GM03348 (cell line): ENCODE measurements at places on chromosomes 5 and 9.

DNA sequence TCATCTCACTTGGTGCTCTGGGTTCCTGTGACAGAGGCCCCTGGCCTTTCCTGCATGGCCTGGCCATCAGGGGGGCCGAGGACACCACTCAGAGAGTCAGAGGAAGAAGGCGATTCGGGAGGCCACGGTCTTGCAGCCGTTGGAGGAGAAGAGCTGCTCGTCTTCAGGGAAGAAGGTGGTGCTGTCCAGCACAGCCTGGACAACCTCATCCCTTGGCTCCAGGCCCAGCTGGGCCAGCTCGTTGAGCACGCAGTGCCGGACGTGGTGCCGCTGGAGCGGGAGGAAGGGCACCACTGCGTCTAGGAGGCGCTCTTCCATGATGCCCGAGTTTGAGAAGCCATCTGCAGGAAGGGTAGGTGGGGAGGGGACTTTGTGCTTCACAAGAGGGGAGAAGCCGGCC, 3.2 kb downstream of the TOR2A start:
- DNase-seq = no peak

DNA sequence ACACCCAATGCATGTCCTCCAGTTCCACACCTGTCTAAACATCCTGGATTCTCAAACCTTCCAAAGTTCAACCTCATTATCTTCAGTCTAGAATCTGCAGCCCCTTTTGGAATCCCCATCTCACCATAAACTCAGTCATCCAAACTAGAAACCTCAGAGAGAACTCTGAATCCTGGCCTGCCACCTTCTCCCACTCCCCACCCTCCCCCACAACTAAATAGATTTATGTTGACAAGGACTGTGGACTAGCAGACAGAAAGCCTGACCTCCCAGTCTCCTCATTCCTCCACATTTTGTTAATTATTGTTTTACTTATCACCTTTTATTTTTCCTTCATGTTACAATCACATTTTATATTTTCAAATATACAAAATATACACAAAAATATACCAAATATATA, 76.6 kb downstream of the MEF2C start:
- DNase-seq = no peak

DNA sequence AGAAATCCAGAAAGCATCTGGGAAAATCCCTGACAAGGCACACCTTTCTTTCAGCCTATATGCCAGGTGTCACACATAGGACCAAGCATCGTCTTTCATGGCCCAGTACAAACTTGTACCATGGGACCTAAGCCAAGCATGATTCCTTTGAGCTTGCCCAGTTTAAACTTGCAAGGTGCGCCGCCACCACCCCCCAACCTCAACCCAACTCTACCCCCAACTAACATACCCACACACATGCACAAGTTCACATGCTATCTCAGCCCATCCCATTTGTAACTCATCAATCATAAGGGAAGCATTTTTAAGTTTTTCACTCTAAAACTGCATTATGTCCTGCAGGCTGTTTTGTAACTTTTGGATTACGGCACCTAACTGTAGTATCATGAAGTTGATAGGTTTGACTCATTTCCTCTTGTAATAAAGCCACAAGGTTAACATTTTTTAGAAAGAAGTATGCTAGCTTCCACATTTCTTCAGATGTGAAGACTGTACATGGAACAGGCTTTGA, 145.9 kb upstream of the FST start:
- peak; percentile 50 for DNase-seq

- DNase-seq = no peak
These were observed 96.8 kb upstream of the MAP1B start for GRCh38 chr5:72010430-72010829.

GRCh38 chr5:68265822-68266395, 50.4 kb downstream of the PIK3R1 start:
- DNase-seq = peak; percentile 40

- no peak for DNase-seq
These were observed 27.4 kb downstream of the ZNF354A start for GRCh38 chr5:178703015-178703414.

DNA sequence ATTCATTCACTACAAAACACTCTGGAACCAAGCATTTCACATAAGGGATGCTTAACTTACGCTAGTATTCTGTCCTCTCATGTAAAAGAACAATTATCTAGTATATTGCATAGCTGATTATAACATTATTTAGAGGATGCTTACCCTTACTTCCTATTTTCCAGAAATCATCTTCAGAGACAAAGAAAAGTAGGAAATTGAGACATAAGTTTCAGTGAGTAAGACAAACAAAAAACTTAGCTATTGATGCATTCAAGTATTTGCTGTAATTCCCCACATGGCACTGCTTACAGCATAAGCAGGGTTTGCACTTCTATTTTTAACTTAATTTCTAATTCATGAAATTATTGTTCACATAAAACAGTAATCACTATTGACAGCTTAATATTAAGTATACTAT, 104.8 kb upstream of the SREK1 start:
- DNase-seq = no peak

DNA sequence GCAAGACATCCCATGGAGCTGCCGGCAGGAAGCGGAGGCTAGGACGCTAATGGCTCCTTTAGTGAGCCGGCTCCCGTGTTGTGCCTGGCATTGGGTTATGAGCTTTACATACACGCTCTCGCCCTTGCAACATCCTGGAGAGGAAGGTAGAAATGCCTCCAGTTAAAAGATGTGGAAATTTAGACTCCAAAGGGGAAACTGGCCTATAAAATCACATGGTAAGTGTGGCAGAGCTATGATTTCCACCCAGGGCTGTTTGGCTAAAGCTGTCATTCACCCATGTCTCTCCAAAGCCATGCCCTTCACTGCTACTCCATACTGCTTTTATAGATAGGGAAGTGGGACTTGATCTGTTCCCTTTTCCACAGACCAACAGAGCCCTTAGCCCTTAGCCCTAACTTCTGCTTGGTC, 5.2 kb downstream of the GM2A start:
- no peak for DNase-seq

GRCh38 chr5:102031711-102032110, 264.4 kb downstream of the SLCO4C1 start:
- no peak for DNase-seq

DNA sequence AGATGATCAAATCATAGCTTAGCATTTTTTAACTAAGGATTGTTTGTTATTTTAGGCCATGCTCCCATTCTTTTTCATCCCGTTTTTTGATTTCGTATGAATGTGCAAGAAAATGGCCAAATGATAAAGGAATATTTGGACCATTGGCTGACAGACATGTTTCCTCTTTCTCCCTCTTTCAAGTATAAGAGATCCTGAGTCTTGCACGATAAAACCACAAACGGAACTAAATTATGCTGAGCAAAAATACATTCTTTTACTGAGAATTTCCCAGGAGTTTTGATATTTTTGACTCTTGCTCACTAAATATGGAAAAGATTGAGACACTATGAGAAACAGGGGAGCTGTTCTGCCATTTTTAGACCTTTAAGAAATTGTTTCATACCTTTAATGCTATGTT, 90.4 kb upstream of the KLF9 start:
- DNase-seq = no peak

DNA sequence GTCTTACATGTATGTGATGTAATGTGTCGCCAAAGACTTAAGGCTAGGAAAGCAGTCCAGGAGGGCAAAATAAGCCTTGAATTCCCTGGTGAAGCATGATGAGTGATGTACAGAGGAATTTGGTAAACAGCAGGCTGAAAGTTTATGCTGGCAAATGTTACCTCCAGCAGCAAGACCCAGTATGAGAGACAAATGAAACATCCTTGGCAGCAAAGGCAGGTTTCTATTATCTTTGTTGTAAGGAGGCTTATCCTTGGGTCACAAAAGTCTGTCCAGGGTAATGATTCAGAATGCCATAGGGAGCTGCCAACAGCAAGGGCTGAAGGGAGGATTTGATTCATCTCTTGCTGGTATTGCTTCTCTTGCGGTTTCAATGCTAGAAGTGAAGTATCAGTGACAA, 75.9 kb upstream of the HTR4 start:
- DNase-seq = peak; percentile 13

- DNase-seq = no peak
These were observed 546.1 kb downstream of the NR2F1-AS1 start for GRCh38 chr5:93034621-93035590.

DNA sequence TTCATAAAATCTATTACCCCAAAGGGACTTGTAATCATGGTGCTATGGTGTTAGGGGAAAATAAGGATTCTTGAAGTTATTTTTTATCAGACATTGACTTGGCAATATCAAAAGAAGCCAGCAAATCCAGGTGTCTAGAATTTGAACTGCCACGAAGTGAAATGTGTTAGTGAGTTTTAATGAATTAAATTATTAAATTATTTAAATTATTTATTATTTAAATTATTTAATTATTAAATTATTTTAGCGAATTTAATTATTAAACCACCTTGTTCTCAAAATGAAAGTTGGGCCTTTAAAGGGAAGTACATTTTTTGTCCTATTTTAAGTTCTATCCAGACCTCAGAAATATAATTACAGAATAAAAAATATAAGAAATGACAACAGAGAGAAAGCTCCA, 332.6 kb upstream of the SMC2 start:
- no peak for DNase-seq

DNA sequence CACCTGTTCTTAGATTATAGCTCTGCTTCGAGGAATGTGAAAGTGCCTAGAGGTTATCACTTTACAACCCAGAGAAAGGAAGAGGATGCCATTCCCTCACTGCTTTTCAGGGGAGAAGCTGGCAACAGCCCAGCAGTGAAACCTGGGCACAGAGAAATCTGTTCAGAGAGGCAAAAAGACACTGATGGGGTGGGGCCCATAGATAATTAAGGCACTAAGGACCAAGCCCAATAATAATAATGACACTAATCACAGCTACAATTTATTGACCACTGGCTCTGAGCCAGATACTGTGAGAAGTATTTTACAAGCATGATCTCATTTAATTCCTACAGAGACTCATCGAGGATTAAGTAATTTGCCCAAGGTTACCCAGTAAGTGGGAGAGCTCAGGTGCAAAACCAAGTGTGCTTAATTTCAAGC, 168.3 kb downstream of the PIK3R1 start:
- no peak for DNase-seq

DNA sequence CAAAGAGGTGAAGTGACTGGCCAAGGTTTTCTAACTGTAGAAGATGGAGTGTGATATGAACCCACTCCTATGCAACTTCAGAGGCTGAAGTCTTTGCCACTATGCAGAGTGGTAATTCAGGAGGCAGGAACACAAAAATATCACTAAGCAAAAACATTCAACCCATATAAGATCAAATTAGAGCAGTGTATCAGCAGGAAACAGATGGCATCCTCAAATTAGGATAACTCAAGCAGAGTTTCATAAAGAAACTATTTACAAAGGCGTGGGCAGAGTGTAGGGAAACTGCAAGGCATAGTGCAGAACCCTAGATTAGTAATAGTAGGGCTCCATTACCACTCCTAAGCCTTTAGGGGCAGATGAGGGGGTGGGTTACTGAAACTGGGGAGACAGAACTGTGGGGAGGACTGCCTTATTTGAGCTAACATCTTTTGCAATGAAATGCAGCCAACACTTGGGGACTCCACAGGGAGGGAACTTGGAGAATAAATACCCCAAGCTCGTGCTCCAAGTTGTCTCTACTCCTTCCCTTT, 72.2 kb downstream of the PTTG1 start:
- DNase-seq = no peak

- DNase-seq = peak; percentile 76
These were observed 16.9 kb downstream of the PTTG1 start for GRCh38 chr5:160438316-160439204.

DNA sequence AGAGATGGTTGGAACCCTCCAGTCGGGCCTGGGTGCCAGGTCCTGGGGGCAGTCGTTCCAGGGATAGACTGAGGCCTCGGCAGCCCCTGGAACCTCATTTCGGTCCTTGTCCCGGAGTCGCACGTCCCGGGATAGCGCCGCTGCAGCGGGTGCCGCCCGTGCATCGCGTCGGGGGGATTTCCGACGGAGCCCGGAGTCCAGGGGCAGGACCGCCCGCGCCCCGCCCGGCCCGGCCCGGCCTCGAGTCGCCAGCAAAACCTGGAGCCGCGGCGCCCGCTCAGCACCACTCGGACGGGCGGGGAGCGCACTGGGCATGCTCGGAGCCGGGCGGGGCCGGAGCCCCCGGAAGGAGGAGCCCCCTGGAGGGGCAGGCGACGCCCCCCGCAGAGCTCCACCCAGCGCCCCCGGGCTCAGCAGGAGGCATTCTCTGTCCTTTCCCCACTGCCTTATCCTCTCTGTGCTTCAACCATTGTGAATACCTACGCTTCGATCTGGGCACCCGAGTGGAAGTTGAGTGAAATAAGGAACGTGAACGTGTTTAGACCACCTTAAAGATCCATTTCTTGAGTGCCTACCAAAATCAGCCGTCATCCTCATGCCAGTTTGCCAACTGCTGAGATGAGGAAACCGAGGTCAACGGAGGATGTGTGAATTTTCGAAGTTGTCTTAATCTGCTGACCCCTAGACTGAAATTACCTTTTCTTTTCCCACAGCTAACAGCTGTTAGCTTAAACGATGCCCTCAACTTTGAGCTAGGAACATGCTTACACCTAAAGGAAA, 1.7 kb upstream of the PTPN3 start:
- DNase-seq = peak; percentile 27
